RWPE1 (cell line): ENCODE measurements at places on chromosomes 4 and X.

DNA sequence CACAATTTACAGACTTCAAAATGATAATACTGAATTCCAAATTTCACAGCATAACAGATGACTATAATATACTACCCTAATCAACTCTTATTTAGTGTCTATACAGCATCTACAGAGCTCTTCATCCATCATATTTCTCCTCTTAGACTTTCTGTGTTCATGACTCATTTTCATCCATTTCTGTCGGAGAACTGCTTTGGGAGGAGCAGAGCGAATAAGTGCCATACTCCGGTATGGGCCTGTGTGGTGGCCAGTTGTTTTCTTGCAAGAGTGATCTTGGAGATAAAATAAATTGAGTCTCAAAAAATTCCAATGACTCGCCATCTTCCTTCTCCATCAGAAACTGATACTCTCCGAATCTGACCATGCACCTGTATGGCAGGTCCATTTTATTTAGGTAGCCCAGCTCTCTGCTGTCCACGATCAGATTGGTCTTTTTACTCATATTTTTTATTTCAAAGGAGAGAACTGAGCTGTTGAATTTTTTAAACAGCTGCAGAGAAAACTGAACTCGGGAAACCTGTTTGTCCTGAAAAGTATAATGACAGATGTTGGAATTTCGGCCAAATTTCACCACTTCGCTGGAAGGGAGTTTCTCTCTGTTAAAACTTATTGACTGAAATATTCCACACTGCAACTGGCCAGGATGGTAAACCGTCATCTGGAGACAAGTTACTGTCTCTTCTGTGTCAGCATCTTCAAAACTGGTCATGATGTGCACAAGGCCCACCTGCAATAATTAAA, 7.8 kb downstream of the TIFA start:
- no peak for DNase-seq

- DNase-seq: no peak
Observed at GRCh38 chr4:771464-771863, 54.5 kb downstream of the CPLX1 start.

DNA sequence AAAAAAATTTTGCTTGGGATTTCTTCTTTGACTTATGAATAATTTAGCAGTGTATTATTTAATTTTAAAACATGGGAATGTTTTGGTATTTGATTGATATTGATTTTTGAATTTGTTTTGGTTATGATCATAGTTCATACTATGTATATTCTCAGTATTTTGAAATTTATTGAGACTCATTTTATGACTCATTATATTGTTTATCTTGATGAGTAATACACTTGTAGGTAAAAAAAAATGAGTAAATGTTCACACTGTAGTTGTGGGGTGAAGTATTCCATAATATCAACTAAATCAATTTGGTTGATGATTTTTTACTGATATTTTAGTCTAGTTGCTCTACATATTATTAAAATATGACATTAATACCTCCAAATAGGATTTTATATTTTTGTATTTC, 1142.2 kb downstream of the ADGRL3 start:
- DNase-seq: peak; percentile 10

- no peak for DNase-seq
Observed at GRCh38 chrX:22378296-22378695, 105.6 kb downstream of the CBLL2 start.

GRCh38 chr4:110124711-110125110, 73.7 kb downstream of the ELOVL6 start:
- no peak for DNase-seq

GRCh38 chr4:145266881-145267280, 86.5 kb upstream of the OTUD4 start:
- no peak for DNase-seq

DNA sequence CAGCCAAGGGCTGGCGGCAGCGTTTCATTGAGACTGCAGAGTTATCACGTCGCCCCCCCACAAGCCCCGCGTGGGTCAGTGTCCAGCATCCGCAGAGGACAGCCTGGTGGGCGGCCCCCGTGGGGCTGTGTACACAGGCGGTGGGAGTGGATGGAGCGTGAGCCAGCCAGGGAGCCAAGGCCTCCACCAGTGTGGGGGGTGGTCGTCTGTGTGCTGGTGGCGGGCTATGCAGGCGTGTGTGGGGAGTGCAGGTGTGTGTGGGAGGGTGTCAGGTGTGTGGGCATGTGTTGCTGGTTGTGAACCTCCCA, 56.5 kb upstream of the NKX1-1 start:
- DNase-seq: no peak

- DNase-seq: no peak
Observed at GRCh38 chr4:38691251-38692008, 27.4 kb downstream of the KLF3 start.

GRCh38 chrX:129698150-129698549, 40.6 kb upstream of the XPNPEP2 start:
- peak; percentile 36 for DNase-seq

DNA sequence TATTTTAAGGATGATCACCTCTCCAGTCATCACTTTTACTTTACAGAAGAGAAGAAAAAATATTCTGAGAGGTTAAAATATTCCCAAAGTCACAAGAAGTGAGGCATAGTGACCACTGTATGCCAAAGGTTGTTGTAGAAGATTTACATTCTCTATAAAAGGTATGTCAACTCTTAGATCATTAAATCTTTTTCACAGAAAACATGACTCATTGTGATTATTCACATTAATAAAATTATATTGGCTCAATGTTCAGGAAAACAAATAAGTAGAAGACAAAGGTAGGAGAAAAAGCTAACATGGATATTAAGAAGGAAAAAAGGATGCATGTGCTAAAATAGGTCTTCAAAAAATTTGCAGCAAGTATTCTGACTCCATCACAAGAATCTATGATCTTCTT, 82.0 kb downstream of the ADAMTS3 start:
- DNase-seq: no peak

GRCh38 chr4:6231663-6232165, 31.4 kb upstream of the JAKMIP1 start:
- DNase-seq: no peak

DNA sequence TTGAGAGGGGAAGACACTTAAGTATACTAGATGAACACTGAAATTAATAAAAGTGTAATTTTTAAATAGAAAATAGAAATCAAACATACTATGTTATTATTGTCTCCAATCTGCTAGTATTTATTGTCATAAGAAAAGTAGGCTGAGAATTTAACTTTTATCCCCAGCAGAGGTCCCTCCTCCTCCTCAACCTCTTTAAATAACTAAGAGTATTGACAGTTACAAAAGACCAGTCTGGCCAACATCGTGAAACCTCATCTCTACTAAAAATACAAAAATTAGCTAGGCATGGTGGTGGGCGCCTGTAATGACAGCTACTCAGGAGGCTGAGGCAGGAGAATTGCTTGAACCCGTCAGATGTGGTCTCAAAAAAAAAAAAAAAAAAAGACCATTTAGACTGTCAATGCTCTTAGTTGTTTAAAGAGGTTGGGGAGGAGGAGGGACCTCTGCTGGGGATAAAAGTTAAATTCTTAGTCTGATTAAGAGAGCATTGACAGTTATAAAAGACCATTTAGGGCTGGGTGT, 4.2 kb downstream of the SLC30A9 start:
- no peak for DNase-seq

DNA sequence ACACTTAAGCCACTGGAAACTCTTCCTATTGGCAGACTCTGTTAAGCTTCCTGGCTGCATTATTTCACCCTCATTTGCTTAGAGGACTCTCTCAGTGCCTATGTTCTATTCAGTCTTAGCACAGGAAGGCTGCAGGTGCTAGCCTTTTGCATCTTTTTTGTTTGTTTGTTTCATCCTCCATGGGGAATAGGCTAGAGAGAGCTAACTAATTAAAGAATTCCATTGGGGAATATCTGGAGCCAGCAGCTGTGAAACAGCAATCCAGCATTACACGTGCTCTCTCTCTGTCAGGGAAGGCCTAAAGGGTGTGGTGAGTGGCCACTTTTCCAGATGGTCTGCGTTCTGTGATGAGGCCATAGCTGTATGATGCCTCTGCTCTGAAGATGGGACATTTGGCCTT, 633.6 kb downstream of the SPRY1 start:
- DNase-seq: no peak

- DNase-seq: no peak
Observed at GRCh38 chrX:86830685-86831084, 682.4 kb downstream of the DACH2 start.

- no peak for DNase-seq
Observed at GRCh38 chr4:13036841-13037240, 447.3 kb downstream of the RAB28 start.

- no peak for DNase-seq
Observed at GRCh38 chr4:38787693-38788092, 4.9 kb upstream of the TLR10 start.

GRCh38 chrX:149074398-149074797, 430.7 kb downstream of the IDS start:
- DNase-seq: no peak

GRCh38 chr4:142079959-142080358, 443.6 kb downstream of the IL15 start:
- no peak for DNase-seq

GRCh38 chr4:182929296-182929695, 12.1 kb upstream of the DCTD start:
- DNase-seq: no peak

GRCh38 chr4:91256751-91257150, 1047.0 kb upstream of the GRID2 start:
- no peak for DNase-seq

DNA sequence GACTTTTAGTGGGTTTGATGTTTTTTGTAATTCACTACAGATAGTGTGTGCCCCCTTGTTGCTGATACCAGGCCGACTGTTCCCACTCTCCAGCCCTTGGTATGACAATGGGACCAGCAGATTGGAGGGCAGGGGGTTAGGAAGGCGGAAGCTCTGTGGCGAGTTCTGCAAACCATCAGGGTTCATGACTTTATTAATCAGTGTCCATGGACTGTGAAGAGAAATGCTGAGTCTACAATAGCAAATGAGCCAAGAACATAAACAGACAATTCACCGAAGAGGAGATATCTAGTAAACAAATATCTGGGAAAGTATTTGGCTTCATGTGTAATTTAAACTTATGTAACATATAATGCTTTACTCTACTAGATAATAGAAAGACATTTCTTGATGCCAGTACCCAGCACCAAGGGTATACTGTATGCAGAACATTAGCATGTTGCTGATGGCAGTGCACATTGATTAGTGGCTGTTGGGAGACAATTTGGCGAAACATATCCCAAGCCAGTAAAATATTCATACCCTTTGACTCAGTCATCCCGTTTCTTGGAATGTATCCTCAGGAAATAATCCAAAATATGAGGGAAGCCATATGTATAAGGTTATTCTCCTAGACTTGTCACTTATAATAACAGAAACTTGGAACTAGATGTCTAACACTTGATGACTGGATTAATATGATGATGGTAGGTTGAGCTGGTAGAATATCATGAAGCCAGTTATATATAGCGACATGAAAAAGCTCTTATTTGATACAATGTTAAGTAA, 169.4 kb downstream of the PTTG2 start:
- no peak for DNase-seq

DNA sequence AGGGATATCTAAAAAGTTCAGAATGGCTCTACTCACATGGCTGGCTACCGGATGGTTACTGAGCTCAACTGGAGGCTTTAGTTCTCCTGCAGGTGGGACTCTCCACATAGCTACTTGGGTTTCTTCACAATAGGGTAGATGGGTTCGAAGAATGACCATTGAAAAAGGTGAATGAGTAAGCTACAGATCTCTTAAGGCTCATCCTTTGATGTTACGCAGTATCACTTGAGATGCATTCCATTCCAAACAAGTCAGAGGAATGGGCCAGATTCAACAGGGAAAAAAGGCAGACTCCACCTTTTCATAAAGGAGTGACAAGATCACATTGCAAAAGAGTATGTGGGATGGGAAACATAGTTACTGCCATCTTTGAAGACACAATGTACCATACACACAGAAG, 52.6 kb downstream of the DDX53 start:
- DNase-seq: no peak

DNA sequence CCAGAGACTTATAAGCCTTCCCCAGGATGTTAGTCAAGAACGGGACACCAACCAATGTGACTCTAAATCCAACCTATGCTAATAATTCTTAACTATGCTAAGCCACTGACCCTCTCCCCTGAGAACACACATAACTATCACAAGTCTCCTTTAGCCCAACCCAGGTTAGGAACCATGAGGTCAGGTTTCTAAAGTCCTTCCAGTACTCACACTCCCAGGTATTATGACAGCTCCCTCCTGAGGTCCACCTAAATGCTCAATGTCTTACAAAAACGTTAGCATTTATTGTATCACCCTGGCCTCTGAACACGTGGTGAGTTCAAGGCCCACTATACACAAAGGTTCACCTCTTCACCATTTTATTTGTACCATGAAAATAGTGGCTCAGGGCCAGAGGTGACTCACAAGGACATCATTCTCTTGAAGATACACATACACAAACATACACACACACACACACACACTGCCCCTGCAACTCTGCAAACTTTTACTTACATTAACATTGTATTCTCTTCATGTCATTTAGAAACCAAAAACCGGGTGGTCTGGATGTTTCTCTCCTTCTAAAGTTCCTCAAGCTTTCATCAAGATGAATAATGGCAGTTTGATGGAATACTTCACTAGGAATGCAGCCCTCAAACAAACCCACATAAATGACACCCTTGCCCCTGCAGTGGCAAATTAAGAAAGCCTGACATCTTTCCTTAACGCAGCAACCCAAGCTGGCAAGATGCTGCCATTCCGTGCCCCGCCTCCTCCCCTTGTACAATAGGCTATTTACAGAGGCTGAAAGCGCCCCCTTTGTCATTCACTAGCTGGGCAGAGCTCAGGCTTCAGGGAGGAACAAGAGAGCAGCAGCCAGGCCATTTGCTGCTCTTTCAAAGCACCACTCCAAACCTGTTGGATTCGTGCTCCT, 17.7 kb downstream of the ACSL1 start:
- DNase-seq: no peak

DNA sequence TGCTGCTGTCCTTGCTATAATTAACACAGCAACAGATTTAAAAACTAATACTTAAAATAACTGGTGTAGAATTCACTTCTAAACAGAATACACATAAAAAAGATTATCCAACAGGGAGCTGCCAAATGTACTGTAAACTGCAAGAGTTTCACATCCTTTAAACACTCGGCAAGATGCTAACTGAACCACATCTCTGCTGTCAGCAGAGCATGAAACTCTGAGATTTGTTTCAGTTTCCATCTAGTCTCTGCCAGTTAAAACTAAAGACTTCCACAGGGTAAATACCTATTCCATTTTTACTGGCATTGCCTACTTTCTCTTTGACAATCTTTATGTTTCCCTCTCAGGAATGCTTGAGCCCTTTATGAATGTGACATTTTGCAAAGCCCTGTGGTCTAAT, 127.7 kb downstream of the SLC7A11 start:
- DNase-seq: no peak

DNA sequence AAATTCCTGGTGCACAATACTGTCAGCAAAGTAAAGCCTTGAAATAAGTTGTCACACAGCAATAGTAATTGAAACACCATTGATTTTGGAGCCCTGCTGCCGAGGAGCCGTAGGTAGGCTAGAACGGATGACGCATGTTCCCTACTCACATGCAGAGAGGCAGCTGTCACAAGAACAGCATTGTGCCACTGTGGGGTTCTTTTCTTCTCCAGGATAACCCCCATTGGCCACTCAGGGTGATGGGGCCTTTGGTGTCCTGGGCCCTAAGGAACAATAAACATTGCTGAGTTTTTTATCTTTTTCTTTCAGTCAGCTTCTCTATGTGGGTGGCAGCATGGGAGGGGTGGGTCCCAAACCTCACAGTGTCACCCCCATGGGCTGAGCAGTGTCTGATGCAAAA, 542.3 kb downstream of the BCOR start:
- DNase-seq: no peak
